ENCODE measurements at places on chromosomes 1 and 21.

DNA sequence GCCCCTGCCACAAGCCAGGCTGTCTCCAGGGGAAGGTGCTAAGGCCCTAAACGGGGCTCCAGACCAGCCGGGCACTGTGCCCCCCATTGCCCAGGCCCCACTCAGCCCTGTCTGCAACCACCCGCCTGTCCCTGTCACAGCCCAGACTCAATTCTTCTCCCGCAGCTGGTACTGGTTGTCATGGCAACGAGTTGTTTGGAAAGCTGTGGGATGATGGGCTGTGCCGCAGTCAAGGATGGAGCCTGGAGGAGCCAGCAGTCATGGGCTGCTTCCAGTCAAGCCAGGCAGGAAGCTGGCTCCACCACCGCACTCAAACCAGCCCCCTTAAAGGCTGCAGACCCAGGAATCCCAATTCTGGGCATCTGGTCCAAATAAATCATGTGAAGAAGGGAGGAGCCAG, 4.2 kb downstream of the SPOCD1 start:
- no peak for DNase-seq

- DNase-seq = peak; percentile 39
These were observed 71.0 kb downstream of the NFASC start for GRCh38 chr1:204941421-204942338.

GRCh38 chr1:50704126-50704525, 255.9 kb downstream of the FAF1 start:
- no peak for DNase-seq

DNA sequence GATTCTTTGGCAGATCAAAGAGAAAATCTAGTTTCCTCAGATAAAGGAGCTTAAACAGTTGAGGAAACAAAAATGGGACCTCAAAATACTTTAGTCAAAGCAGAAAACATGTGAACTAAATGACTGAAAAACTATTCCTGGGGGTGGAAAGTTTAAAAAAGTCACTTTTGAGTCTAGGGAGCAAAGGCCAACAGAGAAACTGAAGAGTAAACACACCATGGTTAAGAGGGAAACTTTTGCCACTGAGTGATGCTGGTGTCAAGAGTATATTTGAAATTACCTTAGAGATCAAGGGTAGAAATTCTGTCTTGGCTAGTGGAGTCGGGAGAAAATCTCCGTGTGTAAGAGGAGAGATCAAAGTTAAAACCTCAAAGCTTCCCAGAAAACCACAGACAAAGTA, 501.2 kb upstream of the ADGRL4 start:
- DNase-seq = no peak

DNA sequence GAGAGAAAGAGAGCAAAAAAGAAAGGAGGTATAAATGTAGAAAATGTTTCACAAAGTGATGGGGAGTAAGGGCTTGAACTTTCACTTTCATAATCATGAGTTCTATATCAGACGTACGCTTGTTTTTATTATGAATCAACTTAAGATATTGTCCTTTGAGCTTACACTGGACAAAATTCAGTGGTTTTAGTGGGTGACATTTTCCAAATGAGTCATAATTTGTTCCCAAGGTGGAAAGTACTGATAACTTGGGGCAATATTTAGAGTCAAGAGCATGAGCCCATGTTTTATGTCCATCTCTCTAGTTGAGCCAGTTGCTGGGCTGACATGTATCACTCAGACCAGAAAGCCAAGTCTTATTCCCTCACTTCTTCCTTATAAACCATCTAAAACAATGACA, 161.6 kb downstream of the CHRM3 start:
- DNase-seq = no peak

GRCh38 chr1:157157501-157158190, 19.5 kb upstream of the ETV3 start:
- no peak for DNase-seq
